ENCODE measurements at places on chromosomes 1 and 21.

GRCh38 chr1:206636671-206637070 is 1.3 kb downstream of the DYRK3 start:
- DNase-seq: no peak

- no peak for DNase-seq
These were observed 683.1 kb downstream of the LTN1 start for GRCh38 chr21:28309596-28309995.

- no peak for DNase-seq
These were observed 7.5 kb downstream of the MDM4 start for GRCh38 chr1:204523605-204524215.

- no peak for DNase-seq
These were observed 51.7 kb downstream of the CSMD2 start for GRCh38 chr1:34113362-34113761.

DNA sequence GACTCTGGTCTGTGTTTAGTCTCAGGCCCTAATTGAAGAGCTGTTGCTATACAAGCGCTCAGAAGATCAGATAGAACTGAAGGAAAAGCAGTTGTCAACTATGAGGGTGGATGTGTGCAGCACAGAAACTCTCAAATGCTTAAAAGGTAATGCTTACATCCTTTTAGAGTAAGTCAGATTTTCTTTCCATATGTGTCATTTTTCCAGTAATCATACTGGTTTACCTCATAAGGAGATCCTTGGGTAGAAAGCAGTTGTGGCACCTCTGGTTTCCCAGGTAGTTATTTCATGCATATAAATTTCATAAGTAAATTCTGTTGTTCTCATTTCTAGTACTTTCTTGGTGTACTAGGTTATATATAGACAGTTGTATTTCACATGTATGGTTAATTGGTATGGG is 43.0 kb upstream of the TARS2 start:
- no peak for DNase-seq

DNA sequence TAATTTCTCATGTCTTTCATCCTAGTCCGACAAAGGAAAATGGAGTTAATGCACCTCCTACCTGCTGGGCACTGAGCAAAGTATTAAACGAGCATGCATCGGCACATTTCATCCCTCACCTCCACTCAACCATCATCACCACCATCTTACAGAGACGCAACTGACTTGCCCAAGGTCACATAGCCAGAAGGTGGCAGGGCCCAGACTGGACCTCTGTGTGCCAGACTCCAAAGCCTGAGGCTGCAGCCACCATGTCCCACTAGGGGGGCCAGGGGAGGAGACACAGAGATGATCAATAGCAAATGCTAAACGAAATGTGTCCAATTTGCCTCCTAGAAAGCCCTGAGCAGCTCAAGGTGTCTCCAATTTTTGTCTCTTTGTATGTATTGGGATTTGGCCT is 163.7 kb upstream of the EDN2 start:
- DNase-seq: no peak

DNA sequence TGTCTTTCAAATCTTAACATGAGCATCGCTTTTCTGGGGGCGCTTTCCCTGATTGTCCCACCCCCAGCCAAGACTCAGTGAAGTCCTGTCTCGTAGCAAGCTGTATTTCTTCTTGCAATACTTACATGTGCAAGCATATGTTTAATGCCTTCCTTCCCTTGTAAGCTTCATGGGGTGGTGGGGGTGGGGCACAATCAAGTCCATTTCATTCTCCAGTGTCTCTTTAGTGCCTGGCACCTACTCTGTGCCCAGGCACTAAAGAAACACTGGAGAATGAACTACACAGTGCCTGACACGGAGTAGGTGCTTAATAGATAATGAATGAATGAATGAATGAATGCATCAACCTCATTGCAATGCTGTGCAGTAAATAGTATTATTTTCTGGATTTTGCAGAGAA is 143.1 kb downstream of the PLPP3 start:
- no peak for DNase-seq

GRCh38 chr21:34844924-34845238 is 176.1 kb downstream of the CLIC6 start:
- DNase-seq: no peak

GRCh38 chr1:95095833-95096217 is 21.3 kb upstream of the TLCD4 start:
- DNase-seq: no peak

GRCh38 chr1:25642574-25643108 is 26.1 kb downstream of the MAN1C1 start:
- peak; percentile 40 for DNase-seq

GRCh38 chr1:244860914-244861610 is 3.3 kb downstream of the HNRNPU start:
- DNase-seq: no peak

Measured in stimulated activated naive CD4-positive, alpha-beta T cell (primary cell).